Stimulated activated CD4-positive, alpha-beta T cell treated with anti-CD3 and anti-CD28 coated beads, Interleukin-4, amount 100 ng/mL, for 4 hours (primary cell): ENCODE measurements at places on chromosomes 6 and 20.

- no peak for DNase-seq
These were observed 12.3 kb downstream of the OR2H2 start for GRCh38 chr6:29597184-29597583.

DNA sequence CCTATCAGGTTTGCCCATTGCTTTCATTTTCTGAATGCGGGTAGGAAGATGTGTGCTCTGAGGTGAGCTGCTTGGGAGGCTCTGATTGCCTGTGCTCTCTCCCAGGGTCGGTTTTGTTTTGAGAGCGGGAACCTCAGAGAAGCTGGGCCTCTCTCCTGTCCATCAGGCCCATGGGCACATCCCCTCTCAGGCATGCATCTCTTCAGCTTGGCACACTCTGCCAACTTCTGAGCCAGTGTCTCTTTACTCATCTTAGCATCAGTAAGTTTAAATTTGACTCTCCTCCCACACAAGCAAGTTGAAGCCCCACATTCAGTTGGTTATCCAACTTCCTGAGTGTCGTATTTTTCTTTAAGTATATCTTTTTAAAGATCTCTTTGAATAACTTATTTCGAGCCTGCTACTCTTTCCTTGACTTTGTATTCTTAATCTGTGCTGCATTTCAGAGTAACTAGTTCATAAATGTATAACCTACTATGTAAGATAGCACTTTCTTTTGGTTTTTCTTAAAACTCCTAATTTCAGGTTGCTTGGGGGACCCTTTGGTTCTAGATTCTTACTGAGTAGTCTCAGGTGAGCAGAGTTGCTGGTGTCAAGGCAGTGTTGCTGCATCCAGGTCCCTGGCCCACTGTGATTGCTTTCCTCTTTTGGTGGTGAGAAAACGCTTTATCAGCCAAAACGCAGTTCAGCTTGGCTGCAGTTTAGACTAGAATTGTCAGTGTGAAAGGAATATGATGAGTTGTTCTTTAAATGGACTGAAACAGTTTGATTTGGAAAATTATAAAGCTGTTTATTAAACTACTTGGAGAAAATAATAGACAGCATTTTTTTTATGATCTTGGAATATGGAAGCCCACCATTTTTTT, 54.8 kb downstream of the SNX9 start:
- DNase-seq = no peak

DNA sequence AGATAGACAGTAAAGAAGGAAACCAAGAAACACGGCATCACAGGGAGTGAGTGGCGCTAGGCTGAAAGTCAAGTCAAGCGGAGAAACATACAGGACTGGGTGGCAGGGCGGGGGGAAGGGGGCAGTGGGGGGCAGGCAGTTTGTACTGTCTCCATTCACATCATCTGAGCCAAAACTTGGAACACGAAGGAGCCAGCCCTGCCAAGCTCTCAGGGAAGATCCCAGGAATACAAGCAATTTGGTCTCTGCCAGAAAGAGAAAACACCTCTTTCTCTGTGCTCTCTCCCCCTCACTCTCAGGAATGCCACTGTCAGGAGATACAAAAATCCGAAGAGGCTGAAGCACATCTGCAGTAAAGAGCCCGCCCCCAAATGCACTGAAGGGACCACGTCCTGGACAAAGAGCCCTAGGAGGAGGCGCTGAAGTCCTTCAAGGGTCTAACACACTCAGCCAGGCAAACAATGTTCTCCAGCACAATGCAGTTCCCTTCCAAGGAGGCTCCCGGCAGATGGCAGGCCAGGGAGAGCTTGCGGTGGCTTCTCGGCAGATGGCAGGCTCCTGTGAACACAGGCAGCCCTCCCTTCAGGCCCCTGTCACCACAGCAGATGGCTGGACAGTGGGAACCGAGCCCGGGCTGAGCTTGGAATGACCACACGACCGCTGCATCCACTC, 90.0 kb downstream of the ATP9A start:
- DNase-seq = no peak

DNA sequence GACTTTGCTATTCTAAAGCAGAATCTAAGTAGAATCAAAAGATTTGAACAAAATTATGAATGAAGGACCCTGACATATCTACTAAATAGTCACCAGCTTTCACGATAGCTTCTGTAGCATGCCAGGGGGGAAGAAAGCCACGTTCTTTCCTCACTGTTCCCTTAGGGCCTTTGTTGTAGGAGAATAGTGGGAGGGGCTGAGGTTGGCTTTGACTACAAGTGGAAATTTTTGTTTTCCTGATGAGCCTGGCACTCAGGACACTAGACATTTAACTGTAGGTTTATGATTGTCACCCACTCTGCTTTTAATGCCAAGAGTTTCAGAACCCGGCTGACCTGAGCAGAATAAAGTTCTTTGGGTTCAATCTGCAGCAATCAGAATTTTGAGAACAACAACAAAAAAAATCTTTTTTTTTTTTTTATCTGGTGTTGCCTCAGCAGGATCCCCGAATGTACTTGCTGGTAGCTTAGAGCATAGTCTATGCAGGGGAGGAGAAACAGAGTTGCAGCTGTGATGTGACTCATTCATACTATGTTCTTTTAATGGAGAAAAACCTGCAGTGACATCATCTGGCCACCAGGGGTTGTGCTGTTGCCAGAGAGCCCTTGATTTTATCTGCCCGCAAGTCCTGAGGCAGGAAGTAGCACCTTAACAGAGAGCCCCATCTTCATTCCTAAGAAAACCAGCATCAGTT, 38.5 kb downstream of the TPD52L1 start:
- DNase-seq = peak; percentile 46

GRCh38 chr6:107304421-107305025, 154.8 kb downstream of the PDSS2 start:
- no peak for DNase-seq

- DNase-seq = no peak
These were observed 8.0 kb upstream of the IER3 start for GRCh38 chr6:30752157-30752927.

DNA sequence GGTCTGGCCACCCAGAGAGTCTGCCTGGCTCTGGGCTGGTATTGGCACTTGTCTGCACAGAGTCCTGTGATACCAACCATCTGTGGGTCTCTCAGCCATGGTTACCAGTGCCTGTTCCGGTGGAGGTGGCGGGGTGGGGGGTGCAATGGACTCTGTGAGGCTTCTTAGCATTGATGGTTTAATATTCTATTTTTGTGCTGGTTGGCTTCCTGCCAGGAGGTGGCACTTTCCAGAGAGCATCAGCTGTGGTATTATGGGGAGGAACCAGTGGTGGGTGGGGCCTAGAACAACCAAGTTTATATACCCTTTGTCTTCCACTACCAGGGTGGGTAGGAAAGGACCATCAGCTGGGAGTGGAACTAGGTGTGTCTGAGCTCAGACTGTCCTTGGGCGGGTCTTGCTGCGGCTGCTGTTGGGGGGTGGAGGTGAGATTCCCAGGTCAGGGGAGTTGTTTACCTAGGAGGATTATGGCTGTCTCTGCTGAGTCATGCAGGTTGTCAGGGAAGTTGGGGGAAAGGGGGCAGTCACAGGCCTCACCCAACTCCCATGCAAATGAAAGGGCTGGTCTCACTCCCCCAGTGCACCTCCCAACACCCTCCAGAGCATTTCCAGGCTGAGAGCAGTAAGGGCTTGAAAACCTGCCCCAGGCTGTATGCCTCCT, 117.5 kb downstream of the FLRT3 start:
- DNase-seq = no peak

GRCh38 chr6:160775792-160776580, 73.9 kb downstream of the PLG start:
- no peak for DNase-seq

DNA sequence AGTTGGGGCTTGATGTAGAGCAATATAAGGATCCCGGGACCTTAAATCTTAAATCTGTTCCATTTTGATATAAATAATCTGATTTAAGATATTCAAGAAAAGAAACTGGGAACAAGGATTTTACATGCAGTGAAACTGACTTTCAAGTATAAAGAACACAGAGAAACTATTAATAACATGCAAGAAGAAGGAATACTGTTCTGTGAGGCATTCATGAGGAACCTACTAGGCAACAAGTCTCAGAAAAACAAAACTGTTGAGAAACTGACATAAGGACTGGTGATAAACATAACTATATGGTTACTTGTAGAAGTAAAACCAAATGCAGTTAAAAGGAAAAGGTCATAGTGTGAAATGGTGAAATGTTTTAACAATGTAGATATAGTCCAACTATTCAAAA, 15.8 kb downstream of the HDDC2 start:
- no peak for DNase-seq

- DNase-seq = no peak
These were observed 68.1 kb upstream of the CEP85L start for GRCh38 chr6:118719351-118720124.

DNA sequence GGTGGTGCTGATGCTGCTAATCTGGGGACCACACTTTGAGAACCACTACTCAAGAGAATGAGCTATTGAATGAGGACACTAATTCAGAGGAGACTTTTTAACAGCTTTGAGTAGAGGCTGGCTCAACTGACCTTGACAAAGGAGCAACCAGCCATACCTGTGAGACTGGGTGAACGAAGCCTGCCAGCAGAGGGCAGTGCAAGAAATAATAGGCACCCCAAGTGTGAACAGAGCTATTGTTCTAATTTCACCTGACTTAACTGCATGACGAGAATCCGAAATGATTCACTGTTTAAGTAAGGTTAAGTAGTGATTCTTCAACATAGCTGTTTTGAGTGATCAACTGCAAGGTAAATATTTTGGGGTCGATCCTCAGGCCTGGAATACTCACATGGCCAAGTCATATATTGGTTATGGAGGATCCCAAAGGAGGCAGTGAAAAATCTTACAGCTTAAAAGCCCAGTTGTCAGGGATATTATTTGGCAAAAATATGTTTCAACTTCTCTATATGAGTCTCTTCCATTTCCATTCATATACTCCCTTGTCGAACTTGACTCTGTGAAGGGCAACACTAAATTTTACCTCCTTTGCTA, 550.5 kb upstream of the MARCKS start:
- DNase-seq = no peak

DNA sequence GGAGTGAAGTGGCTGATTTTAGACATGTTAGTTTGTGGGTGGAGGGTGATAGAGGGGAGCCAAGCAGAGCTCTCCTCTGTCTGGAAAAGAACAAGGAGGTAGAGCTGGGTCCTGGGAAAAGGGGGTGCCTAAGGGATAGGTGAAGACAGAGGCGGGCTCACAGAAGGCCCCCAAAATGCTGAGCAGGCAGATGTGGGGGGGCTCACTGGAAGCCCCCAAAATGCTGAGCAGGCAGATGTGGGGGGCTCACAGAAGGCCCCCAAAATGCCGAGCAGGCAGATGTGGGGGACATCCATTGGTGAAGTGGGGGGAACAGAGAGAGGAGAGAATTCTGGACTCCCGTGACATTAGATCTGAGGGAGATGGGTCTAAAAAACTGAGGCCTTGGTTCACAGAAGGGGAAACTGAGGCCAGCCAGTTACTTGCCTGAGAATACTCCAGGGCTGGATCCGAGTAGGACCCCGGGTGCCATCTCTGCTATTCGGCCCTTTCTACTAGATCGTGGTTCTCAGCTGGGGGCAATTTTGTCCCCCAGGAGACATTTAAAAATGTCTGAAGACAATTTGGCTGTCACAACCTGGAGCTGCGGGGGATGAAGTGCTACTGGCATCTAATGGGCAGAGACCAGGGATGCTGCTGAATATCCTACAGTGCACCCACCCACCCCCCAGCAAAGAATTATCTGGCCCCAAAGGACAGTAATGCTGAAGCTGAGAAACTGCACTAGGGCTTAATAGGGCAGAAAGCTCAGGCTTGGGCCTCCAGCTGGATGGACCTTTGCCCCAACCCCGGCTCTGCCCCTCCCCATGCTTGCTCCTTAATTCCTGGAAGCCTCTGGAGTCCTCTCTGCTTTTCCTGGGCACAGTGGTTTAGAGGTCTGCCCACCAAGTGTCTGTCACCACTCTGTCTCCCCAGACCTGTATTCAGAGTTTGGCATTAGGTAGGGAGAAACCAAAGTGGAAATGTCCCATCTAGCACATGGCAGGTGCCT, 2.1 kb downstream of the LPIN3 start:
- DNase-seq = no peak

- no peak for DNase-seq
These were observed 24.5 kb downstream of the FRK start for GRCh38 chr6:116036075-116036773.

GRCh38 chr6:42933205-42933604, 3.9 kb downstream of the CNPY3 start:
- DNase-seq = no peak

DNA sequence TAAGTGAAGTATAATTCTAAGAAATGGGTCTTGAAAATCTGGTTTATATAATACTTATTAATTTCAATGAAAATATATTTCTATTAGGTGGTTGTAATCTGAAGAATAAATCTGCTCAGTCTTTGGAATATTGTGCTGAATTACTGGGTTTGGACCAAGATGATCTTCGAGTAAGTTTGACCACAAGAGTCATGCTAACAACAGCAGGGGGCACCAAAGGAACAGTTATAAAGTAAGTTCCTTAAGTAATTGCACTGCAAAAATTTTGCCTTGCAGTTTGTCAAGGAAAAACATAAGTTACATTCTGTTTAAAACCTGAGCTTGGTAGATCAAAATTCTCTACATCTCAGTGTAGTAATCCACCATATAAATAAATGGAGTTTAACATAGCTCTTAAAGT, 106.0 kb downstream of the MYO6 start:
- DNase-seq = no peak

GRCh38 chr6:150006961-150007464, 18.3 kb downstream of the RAET1L start:
- DNase-seq = peak; percentile 30

GRCh38 chr6:4303638-4304037, 168.3 kb upstream of the ECI2 start:
- DNase-seq = no peak

DNA sequence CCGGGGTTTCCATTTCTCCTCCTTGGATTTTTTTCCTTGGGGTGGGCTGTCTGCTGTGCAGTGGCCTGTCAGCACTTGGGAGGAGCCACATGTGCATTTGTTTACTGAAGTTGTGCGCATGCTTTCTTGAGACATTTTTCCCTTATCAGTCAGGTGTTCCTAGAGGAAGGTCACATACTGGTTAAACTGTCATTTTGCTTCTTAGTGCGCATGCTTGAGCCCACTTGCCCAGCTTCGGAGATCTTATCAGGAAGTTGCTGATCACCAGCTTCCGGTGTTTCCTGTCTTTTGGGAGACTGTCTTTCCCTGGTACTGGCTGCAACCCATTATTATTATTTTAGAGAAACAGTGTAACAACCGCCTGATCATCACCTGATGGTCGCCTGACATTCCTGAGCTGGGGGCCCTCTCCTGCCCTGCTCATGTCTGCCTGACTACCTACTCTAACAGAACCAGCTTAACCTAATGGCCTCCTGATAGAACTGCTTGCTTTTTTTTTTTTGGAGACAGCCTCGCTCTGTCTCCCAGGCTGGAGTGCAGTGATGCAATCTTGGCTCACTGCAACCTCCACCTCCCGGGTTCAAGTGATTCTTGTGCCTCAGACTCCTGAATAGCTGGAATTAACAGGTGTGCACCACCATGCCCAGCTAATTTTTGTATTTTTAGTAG, 378 bp upstream of the ERVFRD-1 start:
- DNase-seq = no peak

DNA sequence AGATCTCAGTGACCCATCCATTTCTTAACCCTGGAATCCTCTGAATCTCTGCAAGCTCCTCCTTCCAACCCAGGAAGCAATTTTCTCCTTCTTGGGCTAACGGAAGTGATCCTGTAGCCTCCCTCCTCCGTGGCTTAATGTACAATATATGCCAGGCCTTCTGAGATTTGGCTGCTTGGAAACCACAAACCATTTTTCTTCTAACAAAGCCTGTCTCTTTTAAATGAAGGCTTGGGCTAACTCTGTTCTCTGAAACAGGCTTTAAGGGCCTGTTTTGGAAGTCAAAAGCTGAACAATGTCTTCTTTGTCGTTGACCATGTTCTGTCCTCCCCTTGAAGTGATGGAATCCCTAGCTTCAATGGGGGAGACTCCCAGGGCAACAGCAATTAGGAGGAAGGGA, 14.9 kb downstream of the FYN start:
- DNase-seq = no peak
